Left ventricle myocardium superior (tissue), 1 donor: ENCODE measurements at places on chromosomes 13 and 19. TPM values are rescaled to one million over a fixed set of nuclear protein-coding genes. Genes with fewer than 3 reads are reported as not detected.
A peak's percentile ranks its signal among the peaks of the same experiment; 100 is the strongest.

ZNF442 gene
- total RNA-seq = 3.5 TPM

SPPL2B gene
- total RNA-seq = 25.9 TPM

A1BG gene
- 5.7 TPM for total RNA-seq

ZNF460 gene
- total RNA-seq = 26.4 TPM

F2RL3 gene
- 0.30 TPM for total RNA-seq

KISS1R gene
- not detected for total RNA-seq

ATCAY gene
- not detected for total RNA-seq

- DNase-seq = no peak
Measured at GRCh38 chr19:5695649-5696195, 5.6 kb downstream of the RPL36 start.

GRCh38 chr19:48596237-48596636 lies 10.3 kb upstream of the SPACA4 start:
- no peak for DNase-seq

GRCh38 chr19:45440259-45440638 lies 16.5 kb upstream of the ERCC1 start:
- DNase-seq = no peak

DNA sequence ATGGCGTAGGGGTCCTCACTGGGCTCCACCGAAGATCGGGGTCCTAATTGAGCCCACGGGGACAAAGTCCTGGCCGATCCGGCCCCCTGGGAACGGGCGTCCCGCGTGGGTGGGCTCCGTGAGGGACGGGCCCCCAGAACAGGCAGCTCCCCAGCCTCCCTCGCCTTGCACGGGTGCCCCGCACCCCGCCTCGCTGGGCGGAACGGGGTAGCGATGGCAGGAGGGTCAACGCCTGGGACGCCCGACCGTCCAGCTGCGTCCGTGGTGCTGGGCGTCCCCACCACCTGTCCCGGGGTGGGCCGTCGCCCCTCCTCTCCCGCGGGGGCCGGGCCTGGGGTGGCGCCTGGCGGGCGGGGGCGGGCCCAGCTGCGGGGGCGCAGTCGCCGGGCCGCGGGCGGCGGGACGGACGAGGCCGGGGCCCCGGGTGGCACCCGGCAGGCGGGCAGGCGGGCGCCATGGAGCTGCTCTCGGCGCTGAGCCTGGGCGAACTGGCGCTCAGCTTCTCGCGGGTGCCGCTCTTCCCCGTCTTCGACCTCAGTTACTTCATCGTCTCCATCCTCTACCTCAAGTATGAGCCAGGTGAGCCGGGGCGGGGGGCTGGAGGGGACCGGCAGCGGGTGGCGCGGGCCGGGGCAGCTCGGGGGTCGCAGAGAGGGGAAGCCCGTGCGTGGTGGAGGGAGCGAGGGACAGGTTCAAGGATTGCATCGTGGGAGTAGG lies at the start of gene TMEM38A:
Gene TMEM38A (plus strand): TSS at position 377 of the 717 bp plus-strand sequence. CDS start 79 bp downstream, at position 456.
- peak; percentile 80 for DNase-seq

- DNase-seq = peak; percentile 63
Measured at GRCh38 chr13:22311734-22312404, 641.0 kb downstream of the FGF9 start.

- no peak for DNase-seq
Measured at GRCh38 chr13:106623799-106624460, 56.0 kb upstream of the ARGLU1 start.

DNA sequence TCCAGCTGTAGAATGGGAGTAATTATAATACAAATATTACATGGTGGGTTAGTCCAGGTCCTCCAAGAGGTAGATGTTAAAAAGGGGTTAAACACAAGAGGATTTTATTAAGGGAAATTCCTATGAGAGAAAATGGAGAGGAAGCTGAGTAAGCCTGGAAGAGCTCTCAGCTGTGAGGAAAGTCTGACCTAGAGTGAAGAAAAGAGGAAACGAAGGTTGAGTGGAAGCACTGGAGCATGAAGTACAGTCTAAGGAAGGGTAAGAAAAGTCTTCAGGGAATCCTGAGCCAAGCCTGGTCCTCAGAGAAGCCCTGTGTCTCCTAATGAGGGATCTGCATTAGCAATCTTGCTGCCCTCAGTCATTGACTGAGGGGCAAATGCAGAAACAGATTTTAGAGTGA lies 506.2 kb downstream of the GPC5 start:
- DNase-seq = no peak

DNA sequence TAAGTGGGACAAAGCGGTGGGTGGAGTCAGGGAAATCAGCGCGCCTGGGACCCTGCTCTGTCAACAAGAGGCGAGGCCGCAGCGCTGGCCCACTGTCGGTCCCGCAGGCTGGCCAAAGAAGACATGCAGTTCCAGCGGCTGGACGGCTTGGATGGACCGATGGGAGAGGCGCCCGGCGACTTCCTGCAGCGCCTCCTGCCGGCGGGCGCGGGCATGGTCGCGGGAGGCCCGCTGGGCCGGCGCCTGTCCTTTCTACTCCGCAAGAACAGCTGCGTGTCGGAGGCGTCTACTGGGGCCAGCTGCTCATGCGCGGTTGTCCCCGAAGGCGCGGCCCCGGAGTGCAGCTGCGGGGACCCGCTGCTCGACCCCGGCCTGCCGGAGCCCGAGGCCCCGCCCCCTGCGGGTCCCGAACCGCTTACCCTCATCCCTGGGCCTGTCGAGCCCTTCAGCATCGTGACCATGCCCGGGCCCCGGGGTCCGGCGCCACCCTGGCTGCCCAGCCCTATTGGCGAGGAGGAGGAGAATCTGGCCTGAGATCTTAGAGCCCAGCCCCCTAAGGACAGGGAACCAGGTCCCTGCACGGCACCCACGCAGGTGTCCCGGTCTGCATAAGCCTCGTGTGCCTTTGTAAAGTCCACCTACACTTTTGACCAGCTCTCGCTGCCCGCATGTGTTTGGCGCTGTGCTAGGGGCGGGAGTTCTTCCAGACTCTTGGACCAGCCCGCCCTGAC lies 6.1 kb downstream of the BEST2 start:
- peak; percentile 83 for DNase-seq

DNA sequence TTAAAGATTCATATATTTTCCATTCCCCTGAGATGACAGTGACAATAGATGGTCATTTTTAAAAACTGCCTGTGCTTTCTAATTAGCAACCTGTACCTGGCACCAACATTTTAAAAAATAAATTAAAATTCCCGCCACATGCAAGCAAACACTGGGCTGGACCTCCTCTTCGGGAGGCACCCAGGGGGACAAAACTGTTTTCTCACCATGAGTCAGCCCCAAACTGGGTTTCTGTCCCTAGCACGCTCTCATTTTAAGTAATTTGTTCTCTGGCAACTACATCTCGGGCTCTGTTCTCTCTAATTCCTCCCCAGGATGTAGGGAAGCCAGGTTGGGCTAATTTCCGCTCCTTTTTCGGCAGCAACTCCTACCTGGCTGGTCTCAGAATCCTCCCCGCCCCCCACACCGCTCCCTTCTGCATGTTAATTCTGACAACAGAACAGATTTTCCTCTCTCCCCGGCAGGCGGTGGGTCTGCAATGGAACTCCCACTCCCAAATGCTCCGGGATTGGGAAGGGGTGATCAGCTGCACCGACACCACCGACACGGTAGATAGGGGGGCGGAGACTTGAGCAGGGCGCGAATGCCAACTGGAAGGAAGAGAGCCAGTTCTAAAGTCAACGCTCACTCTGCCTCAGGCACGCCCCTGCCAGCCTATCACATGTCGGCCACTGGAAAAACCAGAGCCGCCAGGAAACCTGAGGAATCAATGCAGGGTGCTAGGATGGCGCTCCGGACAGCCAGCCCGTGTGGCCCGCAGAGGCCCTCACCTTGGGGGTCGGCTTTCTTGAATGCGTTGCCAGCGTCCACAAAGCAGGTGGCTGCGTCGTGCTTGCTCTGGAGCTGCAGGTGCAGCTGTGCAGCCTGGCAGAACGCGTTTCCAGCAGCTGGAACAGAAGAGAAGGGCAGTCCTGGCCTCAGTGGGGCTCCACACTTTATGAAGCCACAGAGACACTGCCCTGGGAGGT lies 14.7 kb downstream of the NAPA start:
- DNase-seq = no peak

GRCh38 chr13:83819156-83819555 lies 63.1 kb downstream of the SLITRK1 start:
- no peak for DNase-seq

DNA sequence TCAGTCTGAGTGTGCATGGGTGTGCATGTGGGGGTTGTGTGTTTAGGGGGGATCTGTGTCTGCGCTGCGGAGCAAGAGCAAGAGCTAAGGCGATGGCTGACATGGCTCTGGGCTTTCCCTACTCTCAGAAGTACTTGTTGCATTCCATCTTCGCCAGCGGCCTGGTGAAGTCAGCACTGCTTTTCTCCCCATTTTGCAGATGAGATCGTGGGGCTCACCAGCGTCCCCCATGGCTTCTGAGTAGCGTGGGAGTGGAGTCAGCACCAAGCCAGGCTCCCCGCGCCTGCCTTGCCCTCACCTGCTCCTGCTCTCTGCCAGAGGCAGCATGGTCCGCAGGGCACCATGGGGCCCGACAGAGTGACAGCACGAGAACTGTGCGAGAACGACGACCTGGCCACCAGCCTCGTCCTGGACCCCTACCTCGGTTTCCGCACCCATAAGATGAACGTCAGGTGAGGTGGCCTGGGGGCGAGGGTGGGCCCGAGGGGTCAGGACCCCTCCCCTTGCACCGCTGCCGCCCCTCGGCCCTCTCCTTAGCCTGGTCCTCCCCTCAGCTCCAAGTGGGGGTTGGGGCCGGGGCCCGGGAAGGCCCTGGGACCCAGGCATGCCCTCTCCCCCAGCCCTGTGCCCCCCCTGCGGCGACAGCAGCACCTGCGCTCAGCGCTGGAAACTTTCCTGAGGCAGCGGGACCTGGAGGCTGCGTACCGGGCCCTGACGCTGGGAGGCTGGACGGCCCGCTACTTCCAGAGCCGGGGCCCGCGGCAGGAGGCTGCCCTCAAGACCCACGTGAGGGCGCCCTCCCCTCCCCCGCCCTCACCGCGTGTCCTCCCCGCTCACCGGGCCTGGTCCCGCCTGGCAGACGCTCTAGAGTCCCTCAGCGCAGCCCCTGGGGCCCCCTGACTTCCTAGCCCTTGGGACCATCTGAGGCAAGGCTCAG lies 2.2 kb downstream of the KMT5C start:
- no peak for DNase-seq

GRCh38 chr19:22332924-22333323 lies 46.7 kb downstream of the ZNF729 start:
- DNase-seq = no peak

- DNase-seq = peak; percentile 80
Measured at GRCh38 chr19:41144403-41144802, 30.2 kb downstream of the CYP2F1 start.

DNA sequence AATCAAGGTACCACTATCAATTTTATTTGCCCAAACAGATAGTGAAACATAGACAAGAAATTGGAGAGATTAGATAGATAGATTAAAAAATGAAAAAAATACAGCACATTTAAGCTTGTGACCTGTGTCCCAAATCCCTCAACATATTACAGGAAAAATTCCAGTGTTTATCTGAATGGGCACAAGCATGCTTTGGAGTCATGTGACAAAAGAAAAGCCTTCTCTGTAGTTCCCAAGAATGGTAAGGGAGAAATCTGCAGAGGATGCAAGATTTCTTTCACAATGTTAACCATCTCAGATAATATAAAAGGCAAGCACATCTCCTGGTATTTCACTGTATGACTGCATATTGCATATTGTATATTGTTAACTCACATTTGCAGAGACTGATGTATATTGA lies 168.0 kb downstream of the PCDH9 start:
- no peak for DNase-seq

GRCh38 chr19:7655581-7655980 lies 13.3 kb upstream of the RETN start:
- no peak for DNase-seq

GRCh38 chr19:49716154-49716553 lies 25.2 kb downstream of the CPT1C start:
- DNase-seq = no peak

GRCh38 chr13:74256969-74257368 lies 122.8 kb upstream of the KLF12 start:
- no peak for DNase-seq

GRCh38 chr19:801030-801860 lies 4.0 kb downstream of the PTBP1 start:
- peak; percentile 92 for DNase-seq

DNA sequence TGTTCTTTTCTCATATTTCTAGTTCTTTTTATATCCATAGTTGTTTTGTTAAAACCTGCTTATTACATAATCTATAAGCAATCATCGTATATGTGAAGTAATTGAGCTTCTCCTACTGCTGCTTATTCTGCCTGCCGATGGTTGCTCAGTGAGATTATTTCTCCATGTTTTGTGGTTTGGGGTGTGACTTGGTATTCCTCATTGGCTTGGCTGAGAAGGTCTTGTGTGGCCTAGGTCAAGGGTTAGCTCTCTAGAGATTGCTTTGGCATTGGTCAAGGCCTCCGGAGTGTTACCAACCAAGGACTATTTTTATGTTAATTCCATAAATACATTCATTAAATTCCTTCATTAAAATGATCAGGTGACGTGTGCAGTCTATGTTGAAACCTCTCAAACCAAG lies 302.8 kb downstream of the MYO16 start:
- DNase-seq = no peak

DNA sequence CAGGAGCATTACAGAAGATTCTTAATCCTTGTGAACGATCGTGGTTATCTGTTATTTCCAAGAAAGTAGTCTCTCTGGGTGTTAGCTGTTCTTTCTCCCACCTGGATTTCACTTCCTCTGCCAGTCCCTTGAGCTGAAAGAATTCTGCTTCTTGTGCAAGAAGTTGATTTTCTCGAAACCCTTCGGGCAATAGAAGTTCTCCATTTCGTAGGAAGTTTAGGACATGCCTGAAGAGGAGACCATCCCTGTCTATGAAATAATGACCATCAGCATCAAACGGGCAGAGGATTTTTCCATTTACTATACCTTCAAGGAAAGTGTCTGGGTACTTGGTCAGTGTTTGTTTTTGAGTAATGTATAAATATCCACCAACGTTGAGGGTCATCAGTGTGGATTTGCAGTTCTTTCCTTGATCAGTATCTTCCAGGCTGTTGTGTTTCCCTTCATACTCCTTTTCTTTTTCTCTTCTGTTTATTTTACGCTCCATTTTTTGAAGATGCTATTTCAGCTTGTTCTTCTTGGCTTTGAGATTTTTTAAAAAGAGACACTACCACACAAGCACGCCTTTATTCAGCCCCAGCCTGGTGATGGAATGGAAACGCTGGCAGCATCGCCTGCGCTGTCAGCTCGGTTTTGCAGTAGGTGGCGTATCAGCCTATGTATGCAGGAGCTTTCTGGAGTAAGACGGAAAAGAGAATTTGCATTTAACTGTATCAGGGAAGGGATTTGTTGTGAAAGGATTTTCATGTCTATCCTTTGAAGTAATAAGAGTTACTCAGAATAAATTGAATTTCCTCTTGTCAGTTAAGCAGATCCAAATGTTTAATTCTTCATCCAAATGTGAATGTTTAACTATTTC lies 6.5 kb downstream of the KCTD4 start:
- peak; percentile 60 for DNase-seq

GRCh38 chr13:43473437-43473836 lies 313.3 kb downstream of the ENOX1 start:
- no peak for DNase-seq

GRCh38 chr13:74274916-74275315 lies 140.7 kb upstream of the KLF12 start:
- no peak for DNase-seq

- no peak for DNase-seq
Measured at GRCh38 chr19:48370955-48371354, 6.8 kb downstream of the SYNGR4 start.
